ENCODE measurements at places on chromosomes 1 and 21. TPM values are rescaled to one million over a fixed set of nuclear protein-coding genes. Genes with fewer than 3 reads are reported as not detected.

Gene ANKRD13C
- 8.1 TPM for total RNA-seq

Gene TMEM61
- not detected for total RNA-seq

Gene GJC2
- total RNA-seq: 2.3 TPM

Gene PDZK1IP1
- total RNA-seq: 10.6 TPM

Gene TFAP2E
- total RNA-seq: not detected

Gene THRAP3
- 64.3 TPM for total RNA-seq

- no peak for DNase-seq
- H3K4me3 ChIP-seq: no peak overlapping the region
- H3K4me1 ChIP-seq: peaks cover 8% of the 10 kb centered on the region
- H3K27me3 ChIP-seq: no peaks in the 10 kb centered on the region
- no peaks in the 10 kb centered on the region for H3K36me3 ChIP-seq
Observed at GRCh38 chr1:205578780-205579571, 52.8 kb downstream of the ELK4 start.

GRCh38 chr1:158353303-158354075 lies at the start of gene CD1E:
TSS of gene CD1E (plus strand) at chr1:158353894. CDS start at chr1:158353989, 95 bp downstream.
- no peak for DNase-seq
- no peak within 1 kb of the TSS for H3K27ac ChIP-seq
- no peaks in the 10 kb centered on the region for H3K4me1 ChIP-seq

GRCh38 chr1:20654104-20654690 lies 7.0 kb downstream of the DDOST start:
- H3K27ac ChIP-seq: no peak overlapping the region
- H3K4me3 ChIP-seq: no peak overlapping the region
- DNase-seq: no peak
- peaks cover 83% of the 10 kb centered on the region for H3K36me3 ChIP-seq

- no peak overlapping the region for H3K27ac ChIP-seq
- H3K27me3 ChIP-seq: no peaks in the 10 kb centered on the region
- no peaks in the 10 kb centered on the region for H3K4me1 ChIP-seq
- no peak overlapping the region for H3K4me3 ChIP-seq
Observed at GRCh38 chr1:29821605-29822004, 585.3 kb downstream of the PTPRU start.

- no peaks in the 10 kb centered on the region for H3K36me3 ChIP-seq
- no peak for DNase-seq
- no peak overlapping the region for H3K4me3 ChIP-seq
- no peaks in the 10 kb centered on the region for H3K4me1 ChIP-seq
- H3K27me3 ChIP-seq: no peaks in the 10 kb centered on the region
Observed at GRCh38 chr1:15457585-15457984, 1.1 kb downstream of the CELA2A start.

GRCh38 chr21:37916310-37917051 lies at the start of gene KCNJ6:
TSS of gene KCNJ6 (minus strand) at chr21:37916457. CDS start at chr21:37840682, 75,775 bp downstream.
- no peak within 1 kb of the TSS for H3K27ac ChIP-seq
- H3K4me3 ChIP-seq: no peak within 1 kb of the TSS
- DNase-seq: no peak
- no peaks in the 10 kb centered on the region for H3K4me1 ChIP-seq

DNA sequence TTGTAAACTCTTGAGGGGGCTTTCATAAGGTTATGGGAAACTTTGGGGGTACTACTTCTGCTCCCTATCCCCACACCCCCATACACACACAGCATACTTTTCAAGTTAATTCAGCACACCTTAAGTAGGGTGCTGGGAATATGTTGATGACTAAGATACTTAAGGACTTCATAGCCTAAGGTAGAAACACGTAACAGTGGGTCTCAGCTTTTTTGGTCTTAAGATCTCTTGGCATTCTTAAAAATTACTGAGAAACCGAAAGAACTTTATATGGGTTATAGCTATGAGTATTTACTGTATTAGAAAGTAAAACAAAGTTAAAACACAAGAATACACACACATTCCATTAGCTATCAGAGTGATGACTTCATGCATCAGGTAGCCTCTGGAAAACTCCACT lies 2.1 kb downstream of the OTUD3 start:
- H3K27ac ChIP-seq: no peak overlapping the region
- H3K27me3 ChIP-seq: no peaks in the 10 kb centered on the region
- H3K4me1 ChIP-seq: no peaks in the 10 kb centered on the region
- H3K36me3 ChIP-seq: no peaks in the 10 kb centered on the region
- DNase-seq: no peak
- no peak overlapping the region for H3K4me3 ChIP-seq

DNA sequence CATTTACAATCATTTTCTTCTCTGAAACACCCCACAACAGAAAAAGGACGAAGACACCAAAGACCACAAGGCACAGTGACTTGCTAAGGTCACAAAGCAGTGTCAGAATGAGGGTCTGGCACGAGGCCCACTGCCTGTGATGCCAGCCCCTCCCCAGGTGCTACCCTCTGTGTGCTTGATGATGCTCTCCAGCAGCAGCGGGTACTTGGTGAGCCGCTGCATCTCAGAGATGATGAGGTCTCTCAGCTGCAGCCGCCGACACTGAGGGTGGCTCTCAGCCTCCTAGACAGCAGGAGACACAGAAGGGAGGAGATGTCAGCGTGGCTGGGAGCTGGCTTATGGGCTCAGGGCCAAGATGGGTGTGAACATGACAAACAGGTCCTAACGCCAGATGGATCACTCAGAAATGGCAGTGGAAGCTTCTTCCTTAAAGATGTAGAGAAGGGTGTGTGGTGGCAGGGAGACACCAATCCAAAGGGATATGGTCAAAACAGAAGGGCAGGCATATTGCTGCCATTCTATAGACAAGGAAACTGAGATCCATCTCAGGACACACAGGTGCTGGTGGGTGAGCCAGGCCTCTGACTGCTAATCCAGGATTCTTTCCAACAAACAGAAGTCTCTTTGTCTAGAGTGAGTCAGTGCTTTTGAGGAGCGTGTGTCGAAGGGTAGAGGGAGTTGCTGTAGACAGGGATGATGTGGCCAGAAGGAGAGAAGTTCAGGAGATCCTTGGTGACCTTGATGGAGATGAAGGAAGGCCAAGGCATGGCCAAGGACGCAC lies 25.6 kb downstream of the LRRC71 start:
- no peaks in the 10 kb centered on the region for H3K4me1 ChIP-seq
- no peak overlapping the region for H3K4me3 ChIP-seq
- H3K27me3 ChIP-seq: no peaks in the 10 kb centered on the region
- H3K27ac ChIP-seq: no peak overlapping the region

DNA sequence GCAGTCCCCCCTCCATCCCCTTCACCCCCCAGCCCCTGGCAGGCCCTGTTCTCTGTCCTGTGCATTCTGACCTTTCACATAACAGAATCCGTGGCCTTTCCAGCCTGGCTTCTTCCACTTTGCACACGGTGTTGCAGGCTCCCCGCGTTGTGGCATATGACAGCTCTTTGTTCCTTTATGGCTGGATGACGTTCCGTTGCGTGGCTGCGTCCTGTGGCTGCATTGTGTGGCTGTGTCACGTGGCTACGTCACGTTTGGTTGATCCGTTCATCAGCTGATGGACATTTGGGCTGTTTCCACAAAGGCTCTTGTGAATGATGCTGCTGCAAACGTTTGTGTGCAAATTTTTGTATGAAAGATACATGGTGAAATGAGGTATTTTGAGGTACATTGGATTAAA lies 53.3 kb downstream of the PDE9A start:
- H3K4me3 ChIP-seq: no peak overlapping the region
- no peaks in the 10 kb centered on the region for H3K27me3 ChIP-seq
- no peak overlapping the region for H3K27ac ChIP-seq
- DNase-seq: no peak

- no peaks in the 10 kb centered on the region for H3K36me3 ChIP-seq
- H3K27me3 ChIP-seq: no peaks in the 10 kb centered on the region
- H3K4me1 ChIP-seq: no peaks in the 10 kb centered on the region
- no peak for DNase-seq
- no peak overlapping the region for H3K4me3 ChIP-seq
Observed at GRCh38 chr21:17554679-17555465, 42.0 kb downstream of the CXADR start.

GRCh38 chr1:11468878-11469277 lies 10.1 kb upstream of the DISP3 start:
- H3K27me3 ChIP-seq: no peaks in the 10 kb centered on the region
- no peaks in the 10 kb centered on the region for H3K4me1 ChIP-seq
- H3K27ac ChIP-seq: no peak overlapping the region

- no peak overlapping the region for H3K4me3 ChIP-seq
- H3K4me1 ChIP-seq: peaks cover 44% of the 10 kb centered on the region
- no peaks in the 10 kb centered on the region for H3K36me3 ChIP-seq
- no peak for DNase-seq
Observed at GRCh38 chr1:205230982-205231381, 3.2 kb downstream of the TMCC2 start.

DNA sequence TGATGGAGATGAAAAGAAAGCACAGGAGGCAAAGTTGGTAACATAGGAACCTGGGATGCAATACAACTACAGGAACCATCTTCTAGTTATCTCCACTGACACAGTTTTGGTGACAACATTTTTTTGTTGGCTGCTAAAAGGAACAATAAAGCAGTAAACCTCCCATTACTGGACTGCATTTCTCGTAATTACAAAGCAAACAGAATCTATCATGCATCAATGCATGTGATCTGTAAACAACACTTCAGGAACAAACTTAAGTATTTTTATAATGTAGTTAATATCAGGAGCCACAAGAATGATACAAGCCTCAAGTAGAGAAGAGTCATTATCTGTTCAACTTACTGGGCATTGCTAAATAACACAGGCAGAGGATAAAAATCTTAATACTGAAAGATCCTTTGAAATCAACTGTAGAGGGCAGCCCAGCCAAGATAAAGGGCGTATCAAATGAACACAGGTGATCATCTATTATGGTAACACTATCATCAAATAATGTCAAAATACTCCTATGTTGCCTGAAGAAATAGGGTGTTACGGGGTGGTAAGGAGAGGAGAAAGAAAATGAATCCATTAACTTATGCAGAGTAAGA lies 193.3 kb downstream of the EIF4G3 start:
- no peaks in the 10 kb centered on the region for H3K4me1 ChIP-seq
- no peak overlapping the region for H3K4me3 ChIP-seq
- DNase-seq: no peak

GRCh38 chr1:170306948-170307347 lies 161.2 kb downstream of the NTMT2 start:
- H3K27me3 ChIP-seq: no peaks in the 10 kb centered on the region
- no peak for DNase-seq
- no peak overlapping the region for H3K4me3 ChIP-seq

DNA sequence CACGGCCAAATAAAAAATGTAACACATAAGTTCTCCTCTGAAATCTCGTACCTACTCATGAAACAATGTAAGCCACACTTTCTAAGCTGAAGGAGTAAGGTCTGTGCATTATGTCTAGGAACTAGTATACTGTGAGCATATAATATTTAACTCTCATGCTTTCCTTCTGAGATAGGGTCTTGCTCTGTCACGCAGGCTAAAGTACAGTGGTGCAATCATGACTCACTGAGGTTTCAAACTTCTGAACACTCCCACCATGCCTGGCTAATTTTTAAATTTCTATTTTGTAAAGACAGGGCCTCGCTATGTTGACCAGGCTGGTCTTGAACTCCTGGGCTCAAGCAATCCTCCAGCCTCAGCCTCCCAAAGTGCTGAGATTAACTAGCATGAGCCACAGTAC lies 71.3 kb downstream of the AHCTF1 start:
- H3K27ac ChIP-seq: no peak overlapping the region
- H3K4me1 ChIP-seq: no peaks in the 10 kb centered on the region
- H3K27me3 ChIP-seq: no peaks in the 10 kb centered on the region
- H3K4me3 ChIP-seq: no peak overlapping the region

- no peaks in the 10 kb centered on the region for H3K4me1 ChIP-seq
- H3K27me3 ChIP-seq: no peaks in the 10 kb centered on the region
- no peak overlapping the region for H3K27ac ChIP-seq
- DNase-seq: no peak
Observed at GRCh38 chr1:6632588-6633514, 8.2 kb downstream of the THAP3 start.

DNA sequence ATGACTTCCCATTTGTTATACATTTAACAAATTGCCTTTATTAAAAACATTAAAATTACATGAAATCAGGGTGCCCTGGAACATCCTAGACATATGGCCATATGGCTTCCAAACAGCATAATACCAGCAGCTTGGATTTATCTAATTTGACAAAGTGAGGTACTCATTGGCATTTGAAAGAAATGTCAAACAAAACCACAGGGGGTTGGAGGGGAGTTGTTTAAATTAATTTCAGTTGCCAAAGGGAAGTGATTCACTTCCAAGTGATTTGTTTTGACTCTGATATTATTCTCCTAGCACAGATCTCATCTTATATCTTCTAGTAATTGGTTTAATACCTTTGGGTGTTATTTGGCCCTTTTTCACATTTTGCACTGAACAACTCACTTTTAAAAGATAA lies 24.5 kb upstream of the POU2F1 start:
- no peaks in the 10 kb centered on the region for H3K36me3 ChIP-seq
- no peak overlapping the region for H3K27ac ChIP-seq
- no peaks in the 10 kb centered on the region for H3K27me3 ChIP-seq
- no peak for DNase-seq

DNA sequence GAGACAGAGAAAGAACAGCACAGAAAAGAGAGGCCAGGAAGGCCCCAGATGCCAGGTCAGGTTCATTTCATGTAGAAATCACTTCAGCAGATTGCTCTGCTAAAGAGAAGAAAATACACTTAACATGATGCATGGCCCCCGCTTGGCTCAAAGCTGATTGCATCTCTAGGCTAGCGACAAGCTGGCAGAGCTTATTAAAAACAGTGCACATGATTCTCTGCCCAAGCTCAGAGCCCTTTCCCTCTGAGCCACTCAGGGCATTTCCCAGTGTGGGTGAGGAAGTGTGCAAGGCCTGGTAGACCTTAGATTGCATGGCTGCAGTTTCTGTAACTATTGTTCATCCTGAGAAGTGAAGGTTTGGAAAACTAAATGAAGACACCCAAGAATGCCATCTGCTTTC lies 3.3 kb upstream of the CAPN9 start:
- H3K36me3 ChIP-seq: no peaks in the 10 kb centered on the region
- no peaks in the 10 kb centered on the region for H3K4me1 ChIP-seq
- no peaks in the 10 kb centered on the region for H3K27me3 ChIP-seq
- DNase-seq: no peak
- H3K4me3 ChIP-seq: no peak overlapping the region

DNA sequence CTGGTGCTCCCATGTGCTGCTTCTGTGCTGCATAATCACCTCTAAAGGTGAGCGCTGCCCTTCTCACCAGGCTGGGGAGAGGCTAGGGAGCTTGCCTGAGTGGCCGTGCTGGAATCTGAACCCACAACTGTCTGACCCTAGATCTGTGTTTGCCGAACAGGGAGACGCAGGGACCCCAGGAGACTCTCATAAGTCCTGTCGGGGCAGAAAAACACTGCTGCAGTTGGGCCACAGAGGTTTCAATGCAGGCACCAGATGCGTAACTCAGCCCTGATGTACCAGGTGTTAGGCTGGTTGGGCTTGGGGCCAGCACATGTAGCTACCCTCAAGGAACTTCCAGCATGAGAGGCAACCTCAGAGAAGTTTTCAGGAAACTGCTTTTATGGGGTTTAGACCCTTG lies 49.5 kb upstream of the DMRTB1 start:
- no peaks in the 10 kb centered on the region for H3K4me1 ChIP-seq
- no peak overlapping the region for H3K4me3 ChIP-seq
- DNase-seq: no peak

Data from right atrium auricular region (tissue), 2 donors.